ENCODE measurements at places on chromosomes 12 and 14.

- DNase-seq = no peak
These were observed 108.6 kb downstream of the BCL11B start for GRCh38 chr14:99163446-99163845.

DNA sequence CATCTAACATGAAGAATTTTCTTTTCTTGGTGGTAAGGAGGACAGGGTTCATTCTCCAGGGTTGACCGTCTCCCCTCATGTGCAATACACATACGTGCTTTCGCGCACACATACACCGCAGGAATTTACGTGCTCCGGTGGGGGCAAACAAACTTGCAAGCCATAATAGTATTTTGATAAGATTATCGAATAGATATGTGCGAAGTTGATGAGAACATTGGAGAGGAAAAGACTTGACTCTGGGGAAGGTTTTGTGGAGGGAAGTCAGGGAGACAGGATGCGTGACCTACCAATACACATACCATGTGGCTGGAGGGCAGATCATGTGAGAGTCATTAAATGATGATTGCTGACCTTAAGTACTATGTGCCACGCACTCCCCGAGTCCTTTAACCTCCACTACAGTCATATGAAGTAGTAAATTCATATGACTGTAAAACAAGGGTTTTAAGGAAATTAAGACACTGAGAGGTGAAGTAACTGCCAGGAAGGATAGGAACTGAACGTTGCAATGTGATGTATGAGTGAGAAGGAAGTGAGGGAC, 921 bp downstream of the RAD51B start:
- DNase-seq = peak; percentile 10

DNA sequence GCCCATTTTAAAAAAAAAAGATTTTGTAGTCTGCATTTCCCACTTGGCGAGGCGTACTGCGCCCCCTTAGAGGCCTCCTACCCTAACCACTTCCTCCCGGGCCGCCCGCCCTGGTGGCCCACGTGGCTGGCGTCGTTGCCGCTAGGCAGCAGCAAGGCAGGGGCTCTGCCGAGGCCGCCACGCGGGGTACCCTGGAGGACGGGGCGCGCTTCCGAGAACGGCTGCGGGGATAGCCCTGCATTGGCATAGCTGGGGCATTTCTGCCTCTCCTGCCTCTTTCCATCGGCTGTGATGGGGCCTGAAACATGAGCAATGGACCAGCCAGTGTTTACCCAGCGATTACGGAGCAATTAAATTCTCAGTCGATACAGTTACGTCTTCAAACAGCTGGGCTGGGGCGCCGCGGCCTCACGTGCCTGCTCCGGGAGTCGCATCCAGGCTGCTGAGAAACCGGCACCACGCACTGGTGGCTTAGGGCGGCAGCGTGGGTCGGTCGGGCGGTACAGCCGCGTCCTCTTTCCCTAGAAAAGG, 38.0 kb downstream of the IQSEC3 start:
- no peak for DNase-seq

DNA sequence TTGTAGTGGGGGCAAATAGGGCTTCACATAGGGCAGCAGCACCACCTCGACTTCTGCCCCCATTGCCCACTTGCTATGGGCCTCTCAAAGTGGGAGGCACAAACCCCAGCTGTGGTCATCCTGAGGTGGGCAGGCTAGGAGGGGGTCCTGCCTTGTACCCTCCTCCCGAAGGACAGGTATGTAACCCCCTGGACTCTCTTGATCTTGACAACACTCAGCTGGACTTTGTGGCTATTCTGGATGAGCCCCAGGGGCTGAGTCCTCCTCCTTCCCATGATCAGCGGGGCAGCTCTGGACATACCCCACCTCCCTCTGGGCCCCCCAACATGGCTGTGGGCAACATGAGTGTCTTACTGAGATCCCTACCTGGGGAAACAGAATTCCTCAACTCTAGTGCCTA, 8.0 kb downstream of the ARHGAP9 start:
- DNase-seq = no peak

DNA sequence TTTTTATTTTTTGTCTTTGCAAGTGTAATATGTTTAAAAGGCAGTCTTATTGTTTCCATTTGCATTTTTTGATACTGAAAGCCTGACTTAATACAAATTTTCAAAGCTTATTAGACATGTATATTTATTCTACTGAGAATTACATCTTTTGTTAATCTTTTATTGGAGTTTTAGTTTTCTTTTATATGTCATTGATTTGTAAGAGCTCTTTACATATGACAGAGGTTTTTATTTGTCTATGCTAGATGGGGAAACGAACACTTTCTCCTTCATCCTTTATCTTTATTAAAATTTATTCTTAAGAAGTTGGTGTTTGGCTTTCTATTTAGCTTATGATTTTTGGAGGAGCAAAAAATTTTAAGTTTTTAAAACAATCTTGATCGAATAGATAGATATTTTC, 234.4 kb upstream of the SRRM4 start:
- DNase-seq = no peak

DNA sequence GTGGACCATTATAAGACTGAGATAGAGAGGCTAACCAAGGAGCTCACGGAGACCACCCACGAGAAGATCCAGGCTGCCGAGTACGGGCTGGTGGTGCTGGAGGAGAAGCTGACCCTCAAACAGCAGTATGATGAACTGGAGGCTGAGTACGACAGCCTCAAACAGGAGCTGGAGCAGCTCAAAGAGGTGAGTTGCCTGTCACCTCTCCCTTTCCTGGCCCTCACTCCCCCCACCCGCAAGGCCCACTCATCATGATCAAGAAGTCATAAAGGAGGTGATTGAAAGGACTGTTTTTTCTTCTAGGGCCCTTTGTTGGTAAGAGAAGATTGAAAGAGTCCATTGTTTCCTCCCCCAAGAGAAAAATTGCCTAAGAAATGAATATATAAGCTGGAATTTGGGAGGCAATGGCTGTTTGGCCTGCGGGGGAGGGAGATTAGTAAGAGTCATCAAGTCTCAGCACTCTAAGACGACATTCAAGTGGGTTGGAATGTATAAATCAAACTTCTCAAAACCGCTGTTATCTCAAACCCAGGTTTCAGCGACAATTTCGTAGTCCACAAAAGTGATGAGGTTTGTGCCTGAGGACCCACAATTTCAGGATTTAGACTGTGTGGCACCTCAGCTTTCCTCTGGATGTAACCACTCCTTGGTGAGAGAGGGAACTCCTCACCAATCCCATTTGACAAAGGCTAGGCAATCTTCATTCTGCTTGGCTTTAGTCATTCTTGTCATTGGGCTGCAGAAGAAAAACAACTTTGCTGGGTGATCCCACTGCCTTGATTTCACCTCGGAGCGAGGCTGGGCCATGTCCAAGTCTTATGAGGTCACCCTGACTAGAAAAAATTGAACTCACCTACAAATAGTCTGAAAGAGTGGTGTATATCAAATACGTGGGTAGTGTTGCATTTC, 966 bp downstream of the BICD1 start:
- peak; percentile 78 for DNase-seq

DNA sequence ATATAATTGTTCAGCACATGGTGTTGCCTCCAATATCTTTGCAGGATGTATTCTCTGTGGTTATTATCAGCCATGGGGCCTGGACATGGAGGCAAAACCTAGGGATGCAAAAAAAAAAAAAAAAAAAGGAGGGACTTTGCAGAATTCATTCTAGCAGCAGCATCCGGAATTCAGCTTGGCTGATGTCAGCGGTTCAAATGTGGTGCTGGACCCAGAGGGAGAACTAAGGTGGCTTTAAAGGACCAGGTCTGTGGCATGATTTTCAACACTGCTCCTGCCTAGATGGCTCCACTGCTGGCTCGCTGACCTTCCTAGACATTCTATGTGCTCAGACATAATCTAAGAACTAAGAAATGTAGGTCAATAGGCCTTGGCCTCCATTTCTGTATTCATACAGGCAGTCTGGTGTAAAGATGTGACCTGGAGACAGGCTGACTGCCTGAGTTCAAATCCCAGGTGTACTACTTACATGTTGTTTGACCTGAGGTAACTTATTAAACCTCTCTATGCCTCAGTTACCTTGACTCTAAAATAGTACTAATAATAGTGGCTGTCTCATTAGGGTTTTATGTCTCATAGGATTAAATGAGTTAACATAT, 108.6 kb downstream of the PPM1A start:
- no peak for DNase-seq

DNA sequence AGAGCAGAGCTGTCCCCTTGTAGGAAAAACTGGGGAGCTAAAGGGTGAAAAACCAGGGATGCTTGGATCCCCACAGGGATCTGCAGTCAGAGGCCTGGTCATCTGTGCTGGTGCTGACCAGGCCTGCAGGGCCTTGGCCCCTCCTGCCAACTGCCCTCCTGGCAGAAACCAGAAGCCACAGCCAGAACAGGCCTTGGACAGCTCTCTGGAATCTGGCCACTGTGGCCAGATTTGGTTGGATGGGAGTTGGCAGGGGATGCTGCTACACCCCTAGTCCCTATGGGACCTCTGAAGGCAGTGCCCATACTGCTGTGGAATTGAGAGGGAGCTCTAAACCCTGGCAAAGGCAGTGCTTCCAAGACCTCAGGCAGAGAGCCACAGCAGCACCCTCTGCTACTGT, 9.2 kb upstream of the GPX2 start:
- no peak for DNase-seq

- no peak for DNase-seq
These were observed 42.5 kb downstream of the ATG2B start for GRCh38 chr14:96320605-96321004.
